GM13977 (cell line): ENCODE measurements at places on chromosomes 16 and 17.

DNA sequence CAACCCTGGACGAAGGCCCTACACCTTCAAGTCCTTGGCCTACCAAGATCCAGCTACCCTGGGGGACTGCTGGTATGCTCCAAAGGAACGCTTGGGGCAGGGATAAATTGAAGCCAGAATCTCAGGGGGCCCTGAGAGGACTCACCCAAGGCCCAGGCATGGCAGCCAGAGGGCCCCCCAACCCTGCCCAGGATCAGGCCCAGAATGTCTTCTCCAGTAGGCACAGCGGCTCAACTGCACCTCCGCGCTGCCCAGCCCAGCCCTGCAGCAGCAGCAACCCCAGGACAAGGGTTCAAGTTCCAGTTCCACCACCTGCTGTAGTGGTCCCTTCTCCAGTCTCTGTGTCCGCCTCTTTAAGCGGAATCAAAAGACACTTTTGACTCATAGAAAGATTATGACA is 2.2 kb downstream of the TFAP4 start:
- DNase-seq: no peak

- no peak for DNase-seq
Observed at GRCh38 chr16:68049449-68049848, 26.4 kb downstream of the DUS2 start.

- DNase-seq: no peak
Observed at GRCh38 chr16:75820672-75821071, 94.4 kb upstream of the CPHXL start.

DNA sequence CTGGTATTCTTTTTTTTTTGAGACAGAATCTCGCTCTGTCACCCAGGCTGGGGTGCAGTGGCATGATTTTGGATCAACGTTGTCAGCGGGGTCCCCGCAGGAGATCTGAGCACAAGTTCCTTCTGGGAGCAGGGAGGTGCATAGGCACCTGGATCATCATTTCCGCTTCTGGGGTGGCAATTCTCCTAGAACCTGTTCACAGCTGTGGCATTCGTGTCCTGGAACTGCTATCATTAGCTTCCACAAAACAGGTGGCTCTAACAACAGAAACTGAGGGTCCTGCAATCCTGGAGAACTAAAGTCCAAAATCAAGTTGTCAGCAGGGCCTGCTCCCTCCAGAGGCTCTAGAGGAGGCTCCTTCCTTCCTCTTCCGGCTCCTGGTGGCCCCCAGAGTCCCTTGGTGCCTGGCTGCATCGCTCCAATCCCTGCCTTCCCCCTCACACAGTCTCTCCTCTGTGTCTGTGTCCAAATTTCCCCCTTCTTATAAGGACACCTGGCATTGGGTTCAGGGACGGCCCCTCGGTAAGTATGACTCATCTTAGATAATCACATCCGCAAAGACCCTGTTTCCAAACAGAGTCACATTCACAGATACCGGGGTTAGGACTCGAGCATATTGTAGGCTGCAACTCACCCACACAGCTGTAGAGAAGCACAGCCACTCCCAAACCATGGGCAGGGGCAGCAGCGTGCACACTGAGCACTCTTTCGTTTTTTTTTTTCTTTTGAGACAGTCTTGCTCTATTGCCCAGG is 43.5 kb upstream of the KLHDC4 start:
- DNase-seq: peak; percentile 80

DNA sequence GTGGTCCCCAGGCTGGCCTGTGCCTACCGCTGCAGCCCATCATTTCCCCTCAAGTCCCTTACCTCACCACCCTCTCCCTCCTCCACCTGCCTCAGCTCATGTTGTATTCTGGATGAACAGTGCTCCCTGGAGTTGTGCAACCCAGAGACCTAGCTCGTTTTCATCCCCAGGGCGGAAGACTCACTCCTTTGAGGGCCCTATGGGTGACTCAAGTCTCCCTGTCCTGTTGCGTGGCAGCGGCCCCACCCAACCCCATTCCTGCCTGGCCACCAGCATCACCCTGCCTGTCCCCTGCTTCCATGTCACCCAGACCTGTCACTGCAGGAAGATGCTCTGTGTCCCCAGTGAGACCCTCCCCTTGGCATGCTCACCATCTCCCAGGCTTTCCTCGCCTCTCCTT is 3.3 kb downstream of the ALOX12B start:
- no peak for DNase-seq

DNA sequence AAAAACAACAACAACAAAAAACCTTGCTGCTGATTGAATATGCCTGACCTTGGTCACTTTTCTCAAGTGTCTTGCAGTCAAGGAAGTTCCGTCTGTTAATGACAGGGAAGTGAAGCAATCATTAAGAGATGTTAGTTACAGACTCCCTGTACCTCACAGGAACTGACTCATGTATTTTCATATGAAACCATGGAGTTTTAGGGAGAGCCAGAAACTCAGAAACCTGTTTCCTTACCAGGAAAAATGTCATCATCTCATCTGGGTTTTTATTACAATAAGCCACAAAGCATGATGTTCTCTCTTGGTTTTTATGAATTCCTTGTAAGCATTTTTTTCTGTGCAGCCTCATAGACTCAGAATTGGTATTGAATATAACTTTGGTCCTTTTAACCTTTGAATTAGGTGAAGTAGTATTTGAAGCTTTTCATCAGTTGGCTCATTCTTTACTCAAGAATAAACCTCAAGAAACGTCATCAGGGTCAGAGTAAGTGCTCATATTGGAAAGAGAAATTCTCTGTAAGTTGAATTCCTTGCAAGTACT is 10.3 kb downstream of the LYRM1 start:
- no peak for DNase-seq

DNA sequence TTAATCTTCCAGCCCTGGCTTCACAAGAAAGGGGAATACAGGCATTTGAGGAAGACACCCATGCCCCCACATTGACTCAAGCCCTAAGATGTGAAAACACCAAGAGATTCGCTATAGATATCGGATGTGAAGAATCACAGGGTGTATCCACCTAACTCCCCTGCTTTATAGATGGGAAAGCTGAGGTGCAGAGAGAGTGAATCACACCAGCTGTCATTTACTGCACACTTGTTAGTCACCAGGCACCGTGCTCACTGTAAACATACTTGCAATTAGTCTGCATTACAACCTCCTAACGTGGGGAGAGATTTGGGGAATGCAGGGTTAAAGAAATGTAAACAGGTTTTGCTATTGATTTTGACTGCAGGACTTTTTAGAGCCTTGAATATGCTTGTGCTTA is 325.5 kb downstream of the C16orf95 start:
- no peak for DNase-seq

DNA sequence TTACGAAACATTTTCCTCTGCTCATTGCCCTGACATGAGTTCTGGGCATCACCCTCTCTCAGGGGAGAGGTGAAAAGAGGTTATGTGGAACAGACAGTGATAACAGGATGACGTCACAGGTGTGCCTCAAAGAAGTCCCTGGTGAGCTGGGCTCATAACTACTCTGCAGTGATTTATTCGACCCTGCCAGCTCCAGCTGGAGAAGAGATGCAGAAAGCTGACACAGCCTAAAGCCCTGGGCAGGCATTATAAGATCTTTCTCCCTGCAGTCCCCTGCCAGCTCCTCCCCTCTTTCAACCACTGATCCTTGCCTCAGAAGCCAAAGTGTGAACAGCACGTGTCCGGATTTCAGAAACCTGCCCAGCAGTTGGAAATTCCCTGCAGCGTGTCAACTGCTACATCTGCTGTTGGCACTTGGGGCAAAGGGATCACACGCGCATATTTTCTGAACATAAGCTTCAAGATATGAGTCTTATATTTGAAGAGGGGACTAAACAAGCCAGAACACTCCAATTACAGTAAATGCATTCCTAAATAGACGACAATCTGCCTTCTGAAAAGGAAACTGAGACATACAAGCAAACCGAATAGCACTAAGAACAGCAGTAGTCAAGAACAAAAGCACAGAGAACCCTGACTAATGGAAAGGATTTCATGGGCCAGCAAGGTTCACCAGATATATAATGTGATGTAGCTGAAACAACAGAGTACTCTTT is 80.5 kb downstream of the SMG6 start:
- peak; percentile 48 for DNase-seq
